ENCODE measurements at places on chromosomes 3 and 15. TPM values are rescaled to one million over a fixed set of nuclear protein-coding genes. Genes with fewer than 3 reads are reported as not detected.

DNA sequence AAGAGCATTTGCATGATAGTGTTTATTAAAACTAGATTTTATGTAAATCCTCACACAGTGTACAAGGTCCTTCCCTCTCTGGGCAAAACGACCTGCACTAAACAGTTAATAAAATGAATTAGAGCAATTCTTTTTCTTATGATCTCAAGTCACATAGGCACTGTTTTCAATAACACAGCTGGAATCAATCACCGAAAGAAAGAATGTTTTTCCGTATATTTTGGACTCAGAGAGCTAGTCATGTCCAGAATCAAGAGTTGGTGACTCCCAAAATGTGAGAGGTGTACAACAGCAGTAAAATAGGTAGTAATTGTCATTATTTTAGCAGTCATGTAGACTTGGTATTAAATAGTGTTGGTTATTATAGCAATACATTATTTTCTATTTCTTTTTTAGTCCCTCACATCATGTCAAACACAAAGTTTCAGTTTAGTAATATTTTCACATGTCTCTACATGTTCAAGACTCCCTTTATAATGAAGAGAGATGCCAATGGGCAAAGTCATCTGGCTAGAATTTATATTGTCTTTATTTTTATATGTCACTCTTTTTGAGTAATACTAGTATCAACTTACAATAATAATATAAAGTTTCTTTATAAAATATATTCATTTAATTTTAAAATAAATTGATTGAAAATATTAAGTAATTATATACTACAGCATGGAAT is 448.6 kb upstream of the CDIN1 start:
- no peak for ATAC-seq

Gene TJP1
- total RNA-seq, result 118 TPM

- no peak for ATAC-seq
Observed at GRCh38 chr15:63655683-63656372, 58.6 kb downstream of the FBXL22 start.

GRCh38 chr3:12158387-12159226 is at the start of gene TIMP4:
Gene TIMP4 (minus strand): TSS chr3:12158912. CDS start chr3:12158840, 72 bp downstream.
- ATAC-seq, result peak; percentile 74

DNA sequence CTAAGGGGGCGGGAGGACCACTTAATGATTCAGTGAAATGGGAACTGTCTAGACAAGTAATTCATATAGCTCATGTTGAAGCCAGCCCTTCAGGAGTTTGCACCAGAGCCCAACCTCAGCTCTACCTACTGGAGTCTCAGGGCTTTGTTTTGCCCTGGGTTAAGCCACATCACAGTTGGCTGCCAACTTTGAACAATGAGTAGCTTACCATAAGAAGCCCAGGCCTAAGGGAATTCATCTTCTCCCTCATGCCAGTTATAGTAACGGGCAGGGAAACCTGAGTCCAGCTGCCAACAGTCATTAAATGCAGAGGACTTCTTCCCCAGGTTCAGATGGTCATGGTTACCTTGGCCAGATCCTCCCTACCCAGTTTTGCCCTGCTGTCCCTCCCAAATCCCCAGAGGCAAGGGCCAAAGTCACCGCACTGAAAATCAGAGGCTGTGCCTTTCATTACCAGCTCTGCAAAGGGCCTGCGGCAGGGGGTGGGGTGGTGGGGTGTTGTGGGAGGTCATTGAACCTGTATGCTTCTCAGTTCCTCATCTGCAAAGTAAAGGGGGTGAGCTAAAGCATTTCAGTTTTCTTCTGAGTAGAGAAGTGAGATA is 302.2 kb upstream of the NR2E3 start:
- peak; percentile 92 for ATAC-seq

Gene RASGRF1
- total RNA-seq, result 0.12 TPM

DNA sequence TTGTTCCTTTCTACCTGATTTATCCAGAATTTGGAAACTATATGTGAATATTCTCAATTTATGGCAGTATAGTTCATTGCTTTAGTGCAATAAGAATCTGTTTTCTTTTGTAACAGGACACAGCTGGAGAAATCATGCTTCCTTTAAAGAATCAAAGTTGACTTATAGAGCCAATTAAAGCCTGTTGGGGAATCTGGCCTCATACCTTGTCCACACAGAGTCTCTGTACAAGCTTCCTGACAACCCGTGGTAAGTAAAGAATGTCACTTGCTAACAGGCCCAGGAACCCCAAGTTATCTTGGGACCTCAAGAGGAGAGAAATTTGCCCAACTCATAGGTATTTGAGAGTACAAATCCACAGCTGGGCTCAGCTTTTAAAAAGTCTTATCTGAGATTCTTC is 10.2 kb downstream of the ZNF445 start:
- ATAC-seq, result no peak

DNA sequence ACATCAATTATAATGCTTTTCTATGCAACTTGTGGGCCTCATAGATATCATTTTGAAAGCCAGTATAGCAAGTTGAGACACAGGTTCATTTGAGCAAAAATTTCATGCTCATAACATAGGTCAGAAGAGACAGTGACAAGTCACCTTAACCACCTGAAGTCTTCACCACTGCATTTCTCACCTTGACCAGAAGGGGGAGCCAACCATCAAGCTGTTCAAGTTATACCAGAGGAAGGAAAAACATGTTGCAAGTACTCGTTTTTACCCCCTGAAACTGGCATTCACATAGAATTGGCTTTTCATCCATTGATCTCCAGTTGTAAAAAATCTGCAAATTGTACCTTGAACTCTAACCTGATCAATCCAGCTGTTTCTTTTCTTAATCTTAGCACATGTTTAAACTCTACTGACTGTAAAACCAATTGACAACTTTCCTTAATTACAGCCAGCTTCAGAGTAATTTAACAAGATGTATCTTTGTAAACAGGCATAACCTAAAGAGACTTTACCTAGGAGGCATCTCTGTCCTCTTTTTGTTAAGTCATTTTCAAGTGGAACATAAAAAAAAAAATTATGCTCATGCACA is 1.4 kb downstream of the LMOD3 start:
- ATAC-seq, result peak; percentile 69

GRCh38 chr15:45842151-45842550 is 207.3 kb downstream of the SQOR start:
- ATAC-seq, result no peak

Gene SPG11
- total RNA-seq, result 57.9 TPM

Gene SKOR1
- total RNA-seq, result 0.08 TPM

- no peak for ATAC-seq
Observed at GRCh38 chr3:32220006-32220405, 18.5 kb upstream of the CMTM8 start.

Gene RBP2
- not detected for total RNA-seq

- ATAC-seq, result no peak
Observed at GRCh38 chr3:186552408-186553031, 8.3 kb upstream of the CRYGS start.

Gene ALPK3
- 5.5 TPM for total RNA-seq

Gene GABRR3
- not detected for total RNA-seq

GRCh38 chr3:45592830-45593707 is 1.5 kb upstream of the LIMD1 start:
- peak; percentile 86 for ATAC-seq

DNA sequence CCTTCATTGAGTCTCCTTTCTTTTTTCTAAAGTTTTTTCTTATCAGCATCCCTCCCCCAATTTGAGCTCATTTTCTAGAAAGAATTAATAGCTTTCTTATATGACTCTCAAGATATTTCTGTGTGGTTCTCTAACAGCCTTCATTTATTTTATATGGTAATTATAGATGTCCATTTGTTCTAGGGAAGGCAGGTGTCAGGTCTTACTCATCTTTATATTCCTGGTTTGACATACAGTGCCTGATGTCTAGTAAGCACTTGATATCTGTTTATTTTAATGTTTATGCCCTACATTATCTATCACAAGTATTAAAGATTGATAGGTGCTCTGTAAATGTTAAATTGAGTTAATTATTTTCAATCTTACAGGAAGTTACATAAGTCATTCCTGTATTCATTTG is 426.7 kb upstream of the TPRG1 start:
- no peak for ATAC-seq

Gene ARHGEF26
- 4.7 TPM for total RNA-seq

DNA sequence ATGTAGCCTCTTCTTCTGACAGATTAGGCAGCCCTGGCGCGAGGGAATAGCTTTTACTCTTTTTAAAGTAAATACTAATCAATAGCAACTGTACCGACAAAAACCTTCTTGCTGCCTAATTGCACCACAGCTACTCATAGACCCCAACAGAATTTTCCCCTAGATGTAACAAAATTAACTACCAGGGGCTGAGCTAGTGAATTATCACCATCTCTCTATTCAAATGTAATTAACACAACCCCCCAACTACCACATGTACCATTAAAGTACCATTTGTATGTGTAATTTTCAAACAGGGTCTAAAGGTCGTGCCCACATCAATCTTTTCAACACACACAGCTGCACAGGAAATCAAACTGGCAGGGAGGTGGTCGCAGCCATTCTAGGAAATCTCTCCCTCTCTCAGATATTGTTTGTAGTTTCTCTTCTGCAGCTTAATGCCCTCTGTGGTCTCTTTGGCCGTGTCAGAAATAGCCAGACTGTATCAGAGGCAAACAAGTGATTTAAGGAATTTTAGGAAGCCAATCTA is 322.9 kb downstream of the RORA start:
- no peak for ATAC-seq

DNA sequence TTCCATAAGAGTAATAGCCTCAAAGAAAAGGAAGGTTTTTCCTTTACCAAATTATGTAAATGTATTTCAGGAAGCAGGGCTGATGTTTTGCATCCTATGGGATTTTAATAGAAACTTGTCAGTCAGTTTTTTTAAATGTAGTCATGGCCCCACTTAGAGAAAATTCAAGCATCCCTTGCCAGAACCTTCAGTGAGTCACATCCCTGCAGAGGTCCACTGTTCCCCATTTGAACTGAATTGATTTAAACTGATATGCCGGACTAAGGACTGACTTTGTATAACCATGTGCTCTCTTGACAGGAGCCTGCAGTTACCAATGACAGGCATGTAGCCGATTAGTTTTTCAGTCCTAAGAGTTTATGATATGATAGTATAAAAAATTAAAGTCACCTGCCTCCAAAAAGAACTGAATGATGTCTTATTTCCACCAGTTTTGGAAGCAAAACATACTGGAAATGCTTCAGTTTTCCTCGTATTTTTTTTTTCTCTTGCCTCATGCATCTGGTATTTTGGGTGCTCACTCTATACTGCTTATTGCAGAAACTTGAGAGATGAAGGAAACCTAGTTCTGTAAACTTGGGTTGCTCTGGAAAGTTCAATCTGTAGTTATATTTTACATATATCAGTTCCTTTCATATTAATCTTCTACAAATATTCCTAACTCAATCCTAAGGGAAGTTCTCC is 30.7 kb downstream of the LRTM1 start:
- no peak for ATAC-seq

DNA sequence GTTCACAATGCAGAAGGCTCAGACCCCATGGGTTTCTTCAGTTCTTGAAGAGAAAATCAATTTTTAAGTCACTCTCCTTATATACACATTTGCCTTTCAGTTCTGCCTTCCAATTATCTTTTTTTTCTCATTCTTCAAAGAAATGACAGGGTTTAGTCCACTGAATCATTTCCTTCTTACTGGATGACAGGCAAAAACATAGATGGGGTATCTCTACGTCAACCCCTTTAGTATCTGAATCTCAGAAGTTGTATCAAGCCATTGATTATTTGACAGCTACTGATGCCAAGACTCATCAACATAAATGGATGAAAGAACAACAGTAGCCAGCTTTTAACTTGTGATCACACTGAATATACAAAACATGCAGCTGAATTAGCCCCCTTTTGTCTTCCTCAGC is 6.5 kb downstream of the ATOSA start:
- ATAC-seq, result no peak

GRCh38 chr3:131796558-131797198 is 238.1 kb downstream of the CPNE4 start:
- ATAC-seq, result no peak

Gene AADAC
- 0.44 TPM for total RNA-seq

DNA sequence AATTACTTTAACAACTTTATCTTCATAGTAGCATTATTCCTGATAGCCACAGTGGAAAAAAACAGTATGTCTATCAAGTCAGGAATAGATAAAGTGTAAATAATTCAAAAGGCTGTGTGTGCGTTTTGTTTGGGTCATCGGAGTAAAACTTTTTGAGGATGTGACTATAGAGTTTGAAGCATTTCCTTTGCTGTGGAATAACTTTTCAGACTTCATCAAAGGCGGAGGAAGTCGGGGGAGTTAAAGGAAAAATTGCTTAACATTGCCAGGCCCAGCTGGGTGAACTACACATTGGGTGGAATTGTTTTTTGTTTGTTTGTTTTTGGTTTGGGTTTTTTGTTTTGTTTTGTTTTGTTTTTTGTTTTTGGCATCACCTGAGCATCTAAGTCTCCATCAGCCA is 70.4 kb upstream of the CRTC3 start:
- ATAC-seq, result no peak

DNA sequence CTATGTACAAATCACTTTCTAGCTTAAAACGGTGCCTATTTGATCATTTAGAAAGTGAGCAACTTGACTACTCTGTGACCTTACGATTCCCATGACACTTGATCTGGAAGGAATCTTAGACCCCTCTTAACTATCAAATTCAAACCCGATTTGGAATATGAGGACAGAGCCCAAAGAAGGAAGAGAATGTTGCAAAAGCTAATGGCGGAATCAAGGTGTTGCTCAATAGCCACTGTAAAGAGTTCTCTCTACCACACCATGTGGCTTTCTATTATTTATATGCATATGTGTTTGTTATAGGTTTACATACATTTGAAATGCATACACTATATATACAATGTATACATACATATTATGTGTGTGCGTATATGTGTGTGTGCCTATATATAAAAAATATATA is 39.9 kb downstream of the PYDC2 start:
- no peak for ATAC-seq

DNA sequence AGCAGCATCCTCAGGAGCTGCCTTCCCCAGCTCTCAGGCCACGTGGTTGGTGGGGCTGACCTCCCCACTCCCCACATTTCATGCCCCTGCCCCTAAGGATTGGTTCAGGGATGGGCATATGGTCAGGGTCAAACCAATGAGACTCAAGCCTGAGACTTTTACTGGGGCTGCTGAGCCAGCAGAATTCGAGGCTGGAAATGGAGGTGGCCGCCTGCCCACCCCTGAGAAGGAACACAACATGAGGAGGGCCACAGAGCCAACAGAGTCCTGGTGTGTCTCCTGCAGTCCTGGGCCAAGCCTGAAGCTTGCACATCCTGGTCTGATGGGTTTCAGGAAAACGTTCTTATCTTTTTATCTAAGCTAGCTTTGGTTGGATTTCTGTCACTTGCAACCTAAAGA is 5.9 kb downstream of the EHD4 start:
- ATAC-seq, result no peak

Gene XIRP1
- not detected for total RNA-seq

GRCh38 chr3:105140899-105141367 is 225.8 kb upstream of the ALCAM start:
- ATAC-seq, result no peak

Gene PDZRN3
- total RNA-seq, result 18.2 TPM

Measured in esophagus mucosa (tissue), 1 donor.